ENCODE measurements at places on chromosomes 4 and X.

GRCh38 chr4:152659806-152660205 is 20.0 kb downstream of the TMEM154 start:
- DNase-seq, result no peak

GRCh38 chr4:57071326-57071725 is 38.9 kb downstream of the IGFBP7 start:
- DNase-seq, result no peak

DNA sequence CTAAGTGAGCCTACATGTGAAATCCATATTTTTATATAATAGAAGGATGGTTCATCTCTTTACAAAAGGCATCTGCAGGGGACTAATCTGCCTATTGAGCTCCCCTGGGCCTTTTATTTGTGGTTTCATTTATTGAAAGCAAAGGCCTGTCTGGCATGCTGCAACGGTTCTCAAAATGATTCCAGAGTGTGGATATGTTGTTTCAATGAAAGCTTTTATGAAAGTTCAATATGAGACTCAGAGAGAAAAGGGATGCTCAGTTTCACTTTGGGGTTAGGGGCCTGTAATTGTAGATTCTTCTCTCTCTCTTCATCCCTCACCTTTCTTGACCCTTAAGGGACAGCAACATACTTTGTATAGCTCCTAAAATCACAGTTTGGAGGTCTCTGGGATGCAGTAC is 204.2 kb upstream of the CASK start:
- DNase-seq, result no peak

DNA sequence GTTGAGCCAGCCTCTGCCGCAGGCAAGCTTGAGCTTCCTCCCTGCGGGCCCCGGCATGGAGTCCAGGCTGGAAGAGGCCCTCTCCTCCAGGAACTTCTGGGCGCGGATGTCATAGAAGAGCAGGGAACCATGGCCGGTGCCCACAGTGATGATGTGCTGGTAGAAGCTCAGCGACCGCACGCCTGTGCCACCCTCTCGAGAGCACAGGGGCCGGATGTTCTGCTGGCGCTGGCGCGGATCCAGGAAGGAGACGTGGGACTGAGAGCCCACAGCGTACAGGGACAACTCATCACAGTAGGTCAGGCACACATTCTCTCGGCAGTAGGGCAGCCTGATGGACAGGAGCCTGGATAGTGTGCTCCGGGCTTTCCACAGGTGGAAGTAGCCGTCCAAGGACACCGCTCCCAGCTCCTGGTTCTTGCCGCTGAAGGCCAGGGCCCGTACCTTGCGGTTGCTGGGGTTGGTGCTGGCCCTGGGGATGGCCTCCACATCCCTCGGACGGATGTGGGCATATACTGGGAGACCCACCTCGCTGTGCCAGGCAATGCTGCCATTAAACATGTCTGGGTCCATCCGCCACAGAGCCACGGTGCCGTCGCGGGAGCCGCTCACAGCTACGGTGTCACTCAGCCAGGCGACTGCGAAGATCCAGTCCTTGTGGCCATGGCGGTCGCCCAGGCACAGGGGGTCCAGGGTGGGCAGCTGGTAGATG is 1.2 kb downstream of the DCAF12L2 start:
- no peak for DNase-seq

DNA sequence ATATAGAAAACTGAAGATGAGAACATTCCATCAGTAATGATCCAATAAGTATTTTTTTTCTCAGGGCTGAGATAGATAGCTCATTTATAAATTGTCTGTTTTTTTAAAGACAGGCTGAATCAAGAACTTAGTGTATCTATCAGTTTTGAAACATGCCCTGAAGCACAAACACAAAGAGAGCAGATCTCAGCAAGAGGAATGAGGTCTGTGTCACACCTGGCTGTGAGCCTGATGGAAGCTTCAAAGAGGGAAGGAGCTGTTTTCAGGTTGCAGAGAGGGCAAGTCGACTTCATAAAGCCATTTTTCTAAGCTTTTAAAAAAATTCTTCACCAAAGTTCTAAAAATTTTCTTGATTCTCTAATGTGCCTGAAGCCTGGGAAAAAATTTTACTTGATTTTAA is 434.9 kb downstream of the PDGFC start:
- DNase-seq, result no peak

DNA sequence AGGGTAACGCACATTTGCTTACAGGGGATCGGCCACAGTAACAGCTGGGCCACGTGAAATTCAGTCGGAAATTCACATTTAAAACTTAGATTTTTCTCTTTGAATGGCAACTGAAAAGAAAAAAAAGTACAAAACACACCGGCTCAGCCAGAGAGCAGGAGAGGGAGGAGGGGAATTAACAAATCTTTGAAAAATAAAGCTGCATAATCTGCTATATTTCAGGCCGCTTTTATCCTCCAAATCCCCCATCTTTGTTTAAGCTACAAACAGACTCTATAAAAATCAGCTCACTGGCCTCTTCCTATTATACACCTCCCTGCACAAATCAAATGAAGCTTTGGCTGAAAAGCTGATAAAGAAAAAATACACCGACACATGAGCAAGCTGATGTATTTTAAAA is 169.1 kb downstream of the LDB2 start:
- no peak for DNase-seq

DNA sequence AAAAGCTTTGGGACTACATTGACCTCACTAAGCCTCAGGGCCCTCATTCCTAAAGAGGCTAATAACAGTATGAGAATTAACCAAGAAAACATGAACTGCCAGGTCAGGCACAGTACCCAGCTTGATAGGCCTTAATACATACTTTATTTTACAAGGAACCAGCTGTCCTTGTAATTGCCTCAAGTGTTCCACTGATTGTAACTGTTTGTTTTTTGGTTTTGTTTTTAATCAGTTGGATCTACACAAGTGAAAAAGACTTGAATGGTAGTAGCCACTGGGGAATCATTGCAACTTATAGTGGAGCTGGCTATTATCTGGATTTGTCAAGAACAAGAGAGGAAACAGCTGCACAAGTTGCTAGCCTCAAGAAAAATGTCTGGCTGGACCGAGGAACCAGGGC is 35.6 kb downstream of the PKD2 start:
- DNase-seq, result no peak

DNA sequence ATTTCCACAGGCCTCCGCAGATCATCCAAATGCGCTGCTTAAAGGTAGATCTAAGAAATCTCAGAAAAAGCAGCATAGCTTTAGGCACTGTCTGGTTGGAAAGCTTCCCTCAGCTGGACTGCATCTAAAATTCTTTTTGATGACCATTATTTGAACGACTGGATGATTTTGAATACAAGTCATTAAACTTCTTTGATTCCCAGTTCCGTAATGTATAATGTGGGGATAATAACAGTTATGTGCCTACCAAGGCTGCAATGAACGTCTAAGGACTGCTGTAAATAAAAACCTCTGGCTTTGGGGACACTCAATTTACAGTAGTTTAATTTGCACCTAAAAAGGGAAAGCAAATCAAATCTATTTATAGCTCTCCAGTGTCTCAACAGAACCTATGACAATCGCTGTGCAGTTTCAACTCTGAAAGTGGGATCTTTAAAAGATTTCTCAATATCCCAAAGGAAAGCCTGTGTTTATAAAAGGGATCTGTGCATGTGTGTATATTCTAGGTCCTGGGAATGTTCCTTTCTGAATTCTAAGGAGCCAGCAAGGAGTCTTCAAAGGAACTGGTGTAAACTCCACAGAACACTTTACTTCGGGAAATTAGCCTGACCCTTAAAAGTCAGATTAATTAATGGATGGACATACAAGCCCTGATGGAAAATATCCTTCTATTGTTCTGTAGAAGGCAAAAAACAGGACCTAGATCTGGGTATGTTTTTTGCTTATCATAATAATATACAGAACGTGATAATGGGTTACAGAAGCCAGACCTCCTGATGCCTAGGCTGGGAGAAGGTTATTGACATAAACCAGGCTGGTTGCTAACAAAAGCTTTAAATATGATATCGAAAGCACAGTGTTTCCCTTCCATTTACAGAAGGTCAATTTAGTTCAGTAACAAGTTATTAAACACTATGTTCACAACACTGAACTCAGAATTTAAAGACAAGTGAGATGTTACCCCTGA is 53.4 kb downstream of the AFAP1 start:
- no peak for DNase-seq

- DNase-seq, result no peak
Observed at GRCh38 chr4:7197910-7198309, 5.6 kb downstream of the SORCS2 start.

GRCh38 chr4:25123236-25123635 is 37.0 kb downstream of the SEPSECS start:
- DNase-seq, result no peak

GRCh38 chr4:71494539-71494938 is 155.7 kb downstream of the SLC4A4 start:
- no peak for DNase-seq

DNA sequence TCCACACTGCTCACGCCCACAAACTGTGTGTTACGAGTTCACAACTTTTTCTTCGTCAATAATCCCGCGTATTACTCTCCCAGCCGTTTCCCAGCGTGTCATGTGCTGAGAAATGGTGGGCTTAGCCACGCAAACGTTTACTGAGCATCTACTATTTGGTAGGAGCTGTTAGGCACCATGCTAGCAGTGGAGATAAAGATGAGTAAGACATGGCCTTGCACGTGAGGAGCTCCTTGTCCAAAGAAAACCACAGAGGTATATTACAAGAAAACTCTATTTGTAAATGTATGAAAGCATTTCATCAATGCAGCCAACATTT is 821 bp upstream of the TMEM128 start:
- DNase-seq, result no peak

GRCh38 chrX:147838465-147839131 is 73.1 kb upstream of the FMR1 start:
- DNase-seq, result no peak

DNA sequence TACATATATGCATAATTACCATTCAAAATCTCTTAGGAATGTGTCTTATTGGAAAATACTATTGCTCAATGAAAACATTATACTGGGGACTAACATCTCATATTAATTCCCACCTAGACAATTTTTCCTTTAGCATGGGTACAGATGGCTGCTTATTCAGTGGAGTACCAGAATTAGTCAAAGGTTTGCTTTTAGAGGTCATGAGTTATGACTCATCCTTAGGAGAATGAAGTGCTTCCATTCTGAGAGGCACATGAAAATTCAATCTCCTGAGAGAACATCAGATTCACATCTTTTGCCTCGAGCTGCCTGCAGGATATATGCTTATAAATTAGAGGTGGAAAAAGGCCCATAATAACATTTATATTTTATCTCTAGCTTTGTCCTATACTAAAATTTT is 378.0 kb upstream of the DMD start:
- DNase-seq, result no peak

DNA sequence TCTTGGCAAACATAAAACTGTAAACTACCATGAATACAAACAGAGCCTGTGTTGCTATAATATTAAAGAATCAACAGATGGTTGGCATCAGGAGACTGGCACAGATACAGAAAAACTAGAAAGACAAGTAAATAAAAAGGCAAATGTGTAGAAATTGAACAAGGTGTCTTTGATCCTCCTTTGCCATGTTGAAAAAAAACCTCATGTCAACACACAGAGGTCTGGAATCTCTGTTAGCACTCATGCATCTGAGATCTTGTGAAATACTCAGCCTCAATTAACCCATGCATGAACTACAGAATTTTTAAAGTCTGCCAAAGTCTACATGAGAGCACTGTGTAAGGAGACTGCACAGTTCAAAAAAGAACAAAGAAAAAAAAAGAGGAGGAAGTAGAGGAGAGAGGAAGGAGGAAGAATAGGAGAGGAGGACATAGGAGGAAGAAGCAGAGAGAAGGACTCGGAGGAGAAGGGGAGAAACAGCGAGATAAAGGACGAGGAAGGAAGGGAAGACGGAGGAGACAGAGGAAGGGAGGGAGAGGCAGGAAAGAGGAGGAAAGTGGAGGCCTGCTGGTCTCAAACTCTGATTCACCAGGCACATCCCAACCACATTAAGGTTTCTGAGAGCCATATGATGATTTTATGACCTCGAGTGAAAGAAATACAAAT is 52.8 kb downstream of the PRDM5 start:
- DNase-seq, result no peak

DNA sequence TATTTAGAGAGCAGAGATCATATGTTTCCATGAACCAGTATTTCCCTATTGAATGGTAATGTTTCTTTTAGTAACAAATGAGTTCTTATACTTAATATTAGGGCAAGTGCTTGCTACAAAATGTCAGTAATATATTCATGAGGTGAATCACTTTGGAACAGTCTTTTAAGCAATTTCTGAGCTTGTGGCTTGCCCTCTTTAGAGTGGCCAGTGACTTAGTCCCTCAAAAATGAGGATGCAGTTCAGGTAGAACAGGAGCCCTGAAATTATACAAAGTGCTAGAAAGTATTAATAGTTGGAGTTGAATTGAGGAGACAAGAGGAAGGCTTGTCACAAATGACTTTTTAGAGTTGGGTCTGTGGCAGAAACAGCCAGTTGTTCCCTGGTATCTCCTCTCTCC is 53.4 kb upstream of the PITX2 start:
- no peak for DNase-seq

DNA sequence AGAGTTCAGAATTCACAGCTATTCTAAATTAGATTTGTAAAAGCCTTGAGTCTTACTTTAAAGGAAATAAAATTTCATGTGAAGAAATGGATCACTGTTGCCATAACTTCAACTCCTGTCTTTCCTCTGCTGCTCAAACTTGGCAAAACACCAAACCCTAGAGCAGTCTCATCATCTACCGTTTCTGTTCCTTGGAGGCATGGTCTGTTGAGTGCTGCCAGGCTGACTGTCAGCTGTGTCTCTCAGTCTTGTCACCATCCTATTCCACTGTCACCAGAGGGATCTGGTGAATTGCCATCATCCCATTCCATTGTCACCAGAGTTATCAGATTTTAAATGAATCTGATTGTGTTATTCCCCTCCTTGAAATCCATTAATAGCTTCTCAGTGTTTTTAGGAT is 55.6 kb downstream of the STIM2 start:
- no peak for DNase-seq

DNA sequence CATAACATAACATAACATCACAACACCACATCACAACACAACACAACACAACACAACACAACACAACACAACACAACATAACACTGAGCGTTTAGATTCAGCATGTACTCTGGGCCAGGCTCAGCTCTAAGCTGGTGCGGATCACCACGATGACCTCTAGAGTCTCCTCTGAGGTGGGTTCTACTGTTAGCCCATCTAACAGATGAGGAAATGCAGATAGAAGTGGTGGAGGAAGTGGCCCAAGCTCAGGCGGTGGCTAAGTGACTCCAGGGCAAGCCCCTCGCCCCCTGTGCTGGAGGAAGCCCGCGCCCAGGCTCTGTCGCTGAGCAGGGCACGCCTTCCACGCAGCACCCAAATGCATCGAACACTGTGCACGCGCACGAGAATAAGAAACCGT is 45.3 kb upstream of the CDKN2AIP start:
- no peak for DNase-seq
